ENCODE measurements at places on chromosomes 16 and 17.
A peak's percentile ranks its signal among the peaks of the same experiment; 100 is the strongest.

DNA sequence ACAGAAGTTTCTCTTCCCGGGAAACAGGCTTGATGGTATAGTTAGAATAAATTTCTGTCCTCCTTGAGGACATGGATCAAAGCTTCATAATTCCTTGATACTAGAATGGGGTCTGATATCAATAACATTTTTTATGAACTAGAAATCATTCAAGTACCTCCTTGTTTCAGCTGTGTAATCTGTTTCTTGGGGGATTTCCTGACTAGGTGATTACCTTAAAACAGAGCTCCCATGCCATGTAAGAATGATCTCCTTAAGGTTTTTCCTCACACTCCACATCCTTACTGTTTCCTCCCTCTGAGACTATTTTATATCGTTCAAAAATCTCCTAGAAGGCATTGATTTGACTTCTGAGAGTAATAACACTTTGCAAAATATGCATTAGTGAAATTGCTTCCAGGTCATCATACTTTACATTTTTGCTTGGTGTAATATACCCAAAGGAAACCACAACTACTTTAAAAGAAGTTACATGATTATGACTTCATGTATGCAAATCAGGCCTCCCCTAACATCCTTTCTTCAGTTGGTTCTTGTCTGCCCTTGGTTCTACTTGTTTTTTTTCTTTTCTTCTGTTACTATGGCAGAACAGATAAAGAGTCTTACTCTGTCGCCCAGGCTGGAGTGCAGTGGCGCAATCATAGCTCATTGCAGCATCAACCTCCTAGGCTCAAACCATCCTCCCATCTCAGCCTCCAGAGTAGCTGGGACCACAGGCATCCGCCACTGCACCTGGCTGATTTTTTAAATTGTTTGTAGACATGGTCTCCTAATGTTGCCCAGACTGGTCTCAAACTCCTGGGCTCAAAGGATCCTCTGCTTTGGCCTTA, 388.8 kb downstream of the ZFHX3 start:
- DNase-seq, result no peak

GRCh38 chr17:60284709-60285108, 107.2 kb downstream of the USP32 start:
- no peak for DNase-seq

- no peak for DNase-seq
These were observed 53.3 kb upstream of the LYRM9 start for GRCh38 chr17:27946513-27946912.

- DNase-seq, result no peak
These were observed 5.7 kb upstream of the MYO1C start for GRCh38 chr17:1498233-1498632.

DNA sequence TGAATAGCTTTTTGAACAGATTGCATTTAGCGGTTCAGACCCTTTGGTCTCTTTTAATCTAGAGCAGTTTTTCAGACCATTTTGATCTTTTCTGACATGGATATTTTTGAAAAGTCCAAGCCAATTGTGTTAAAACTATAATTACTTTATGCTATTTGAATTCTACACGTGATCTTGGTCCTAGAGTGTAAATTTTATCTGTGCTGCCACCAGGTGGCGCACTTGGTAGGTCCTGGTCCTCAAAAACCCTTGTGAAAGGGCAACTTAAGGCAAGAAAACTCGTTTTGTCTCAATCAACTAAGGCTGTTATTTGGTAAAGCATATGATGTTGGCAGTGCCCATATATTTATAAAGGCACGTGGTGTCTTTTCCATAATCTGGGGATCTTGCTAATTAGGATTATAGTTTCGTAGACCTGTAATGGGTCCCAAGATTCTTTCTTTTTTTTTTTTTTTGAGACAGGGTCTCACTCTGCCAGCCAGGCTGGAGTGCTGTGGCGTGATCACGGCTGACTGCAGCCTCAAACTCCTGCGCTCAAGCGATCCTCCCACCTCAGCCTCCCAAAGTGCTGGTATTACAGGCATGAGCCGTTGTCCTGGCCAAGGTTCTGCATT, 43.9 kb upstream of the TEX2 start:
- peak; percentile 25 for DNase-seq

GRCh38 chr16:67942200-67942509, 1.8 kb downstream of the LCAT start:
- no peak for DNase-seq

GRCh38 chr16:75445298-75445697, 12.0 kb upstream of the CFDP1 start:
- DNase-seq, result no peak

DNA sequence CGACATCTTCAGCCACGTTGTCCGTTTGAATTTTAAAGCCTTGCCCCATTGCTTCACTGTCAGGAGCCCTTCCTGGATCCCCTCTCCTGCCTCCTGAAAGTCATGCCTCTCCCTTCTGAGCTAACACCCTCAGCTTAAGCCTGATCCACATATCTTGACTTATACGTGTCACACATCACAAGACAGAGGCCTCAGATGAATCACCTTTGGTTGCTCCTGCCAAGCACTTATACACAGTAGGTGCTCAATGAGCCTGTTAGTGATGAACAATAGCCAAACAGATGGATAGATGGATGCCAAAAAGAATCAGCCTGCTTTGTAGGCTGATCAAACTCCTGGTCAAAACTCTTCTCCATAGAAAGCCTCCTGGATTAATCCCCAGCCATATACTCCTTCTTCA, 31.8 kb downstream of the PITPNM3 start:
- DNase-seq, result no peak

- DNase-seq, result no peak
These were observed 28.4 kb upstream of the NPTX1 start for GRCh38 chr17:80504686-80505413.

GRCh38 chr17:48636177-48637018, 10.2 kb upstream of the HOXB9 start:
- peak; percentile 21 for DNase-seq

DNA sequence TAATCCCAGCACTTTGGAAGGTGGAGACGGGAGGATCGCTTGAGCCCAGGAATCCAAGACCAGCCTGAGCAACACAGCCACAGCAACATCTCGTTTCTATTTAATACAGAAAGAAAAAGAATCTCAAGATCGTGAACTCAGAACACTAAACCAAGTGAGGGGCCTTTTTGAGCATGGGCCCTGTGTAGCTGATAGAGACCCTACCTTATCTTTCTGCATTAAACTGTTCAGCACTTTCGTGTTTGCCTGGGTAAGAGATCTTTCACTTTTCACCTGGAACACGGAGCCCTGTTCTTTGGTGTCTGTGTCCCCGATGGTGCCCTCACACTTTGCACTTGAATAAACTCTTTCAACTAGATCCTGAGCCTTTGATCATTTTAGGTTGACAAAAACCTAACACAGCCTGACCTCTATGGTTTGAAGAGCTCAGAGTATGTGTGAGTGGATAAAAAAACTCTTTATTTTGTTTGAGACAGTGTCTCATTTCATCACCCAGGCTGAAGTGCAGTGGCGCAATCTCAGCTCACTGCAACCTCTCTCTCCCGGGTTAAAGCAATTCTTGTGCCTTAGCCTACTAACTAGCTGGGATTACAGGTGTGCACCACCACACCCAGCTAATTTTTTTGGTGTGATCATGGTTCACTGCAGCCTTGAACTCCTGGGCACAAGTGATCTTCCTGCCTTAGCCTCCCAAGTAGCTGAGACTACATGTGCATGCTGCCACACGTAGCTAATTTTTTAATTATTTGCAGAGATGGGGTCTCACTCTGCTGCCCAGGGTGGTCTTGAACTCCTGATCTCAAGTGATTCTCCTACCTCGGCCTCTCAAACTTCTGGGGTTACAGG, 83.8 kb upstream of the GRIN2A start:
- no peak for DNase-seq

GRCh38 chr16:81437865-81438264, 6.7 kb upstream of the CMIP start:
- no peak for DNase-seq

DNA sequence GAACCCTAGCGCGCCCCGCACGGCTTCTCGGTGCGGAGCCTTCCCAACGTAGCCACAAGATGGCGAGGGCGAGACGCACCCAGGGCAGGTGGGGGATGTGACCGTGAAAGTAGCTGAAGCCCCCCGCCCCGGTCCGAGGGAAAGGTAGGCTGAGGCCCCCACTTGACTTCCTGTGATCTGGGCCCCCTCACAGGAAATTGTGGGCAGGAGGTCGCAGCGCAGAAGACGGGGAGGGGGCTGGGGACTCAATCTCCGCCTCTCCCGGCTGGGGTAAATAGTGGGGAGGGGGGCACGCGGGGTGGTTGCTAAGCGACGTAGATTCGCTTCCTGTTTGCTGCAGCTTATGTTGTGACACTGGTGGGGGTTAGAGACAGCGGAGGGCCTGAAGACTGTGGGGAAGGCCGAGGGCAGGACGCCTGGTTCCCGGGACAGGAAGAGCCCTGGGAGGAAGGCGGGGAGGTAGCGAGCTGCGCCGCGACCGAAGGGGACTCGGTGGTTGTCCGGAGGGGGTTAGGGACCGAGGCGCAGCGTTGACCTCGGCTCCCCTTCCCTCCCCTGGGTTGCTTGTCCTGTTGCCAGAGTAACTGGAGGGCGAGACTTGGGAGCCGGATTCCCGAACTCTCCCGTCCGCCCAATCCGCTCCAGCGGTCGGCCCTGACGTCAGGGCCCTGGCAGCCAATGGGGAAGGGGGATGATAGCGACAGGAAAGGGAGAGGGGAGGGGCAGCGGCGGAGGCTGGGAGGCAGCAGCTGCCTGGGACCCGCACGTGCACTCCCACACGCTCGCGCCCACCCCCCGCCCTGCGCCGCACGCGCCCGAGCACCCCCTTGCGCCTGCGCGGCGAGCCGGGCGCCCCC, 1.2 kb downstream of the KDM6B start:
- peak; percentile 78 for DNase-seq

- DNase-seq, result no peak
These were observed 83.3 kb downstream of the C16orf95 start for GRCh38 chr16:87233928-87234327.

DNA sequence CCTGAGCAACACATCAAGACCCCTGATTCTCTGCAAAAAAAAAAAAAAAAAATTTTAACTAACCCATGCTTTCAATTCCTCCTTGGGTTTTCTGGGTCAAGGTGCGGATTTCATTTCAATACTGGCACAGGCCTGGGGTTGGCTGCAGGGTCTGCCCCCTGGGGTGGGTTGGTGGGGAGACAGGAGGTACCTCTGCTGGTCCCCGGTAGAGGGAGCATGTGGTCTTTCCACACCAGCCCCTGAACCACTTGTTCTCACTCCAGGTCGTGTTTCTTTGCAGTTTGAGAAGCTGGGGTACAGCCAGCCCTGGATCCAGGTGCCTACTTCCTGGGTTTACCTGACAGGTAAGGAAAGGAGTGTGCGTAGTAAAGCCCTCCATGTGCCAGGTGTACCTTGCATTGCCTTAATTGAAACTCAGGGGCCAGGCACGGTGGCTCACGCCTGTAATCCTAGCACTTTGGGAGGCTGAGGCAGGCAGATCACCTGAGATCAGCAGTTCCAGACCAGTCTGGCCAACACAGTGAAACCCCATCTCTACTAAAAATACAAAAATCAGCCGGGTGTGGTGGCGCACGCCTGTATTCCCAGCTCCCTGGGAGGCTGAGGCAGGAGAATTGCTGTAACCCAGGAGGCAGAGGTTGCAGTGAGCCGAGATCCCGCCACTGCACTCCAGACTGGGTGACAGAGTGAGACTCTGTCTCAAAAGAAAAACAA, 21.8 kb downstream of the SDR42E2 start:
- DNase-seq, result no peak

DNA sequence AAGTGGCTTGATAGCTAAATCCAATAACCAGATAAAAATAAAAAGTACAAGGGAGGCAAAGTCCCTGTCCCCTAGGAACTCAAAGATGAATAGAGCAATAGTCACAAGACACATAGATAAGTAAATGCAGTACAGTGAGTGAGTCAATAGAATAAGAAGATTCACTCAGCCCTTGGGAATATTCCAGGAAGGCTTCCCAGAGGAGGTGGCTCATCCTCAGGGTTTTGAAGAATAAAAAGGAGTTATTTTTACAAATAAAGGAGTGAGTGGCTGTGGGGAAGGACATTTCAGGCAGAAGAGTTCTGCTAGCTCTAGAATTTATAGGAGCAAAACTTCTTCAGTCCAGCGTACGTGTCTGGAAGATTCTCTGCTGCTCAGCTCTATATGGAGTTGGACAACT, 177.4 kb upstream of the SDK2 start:
- no peak for DNase-seq

DNA sequence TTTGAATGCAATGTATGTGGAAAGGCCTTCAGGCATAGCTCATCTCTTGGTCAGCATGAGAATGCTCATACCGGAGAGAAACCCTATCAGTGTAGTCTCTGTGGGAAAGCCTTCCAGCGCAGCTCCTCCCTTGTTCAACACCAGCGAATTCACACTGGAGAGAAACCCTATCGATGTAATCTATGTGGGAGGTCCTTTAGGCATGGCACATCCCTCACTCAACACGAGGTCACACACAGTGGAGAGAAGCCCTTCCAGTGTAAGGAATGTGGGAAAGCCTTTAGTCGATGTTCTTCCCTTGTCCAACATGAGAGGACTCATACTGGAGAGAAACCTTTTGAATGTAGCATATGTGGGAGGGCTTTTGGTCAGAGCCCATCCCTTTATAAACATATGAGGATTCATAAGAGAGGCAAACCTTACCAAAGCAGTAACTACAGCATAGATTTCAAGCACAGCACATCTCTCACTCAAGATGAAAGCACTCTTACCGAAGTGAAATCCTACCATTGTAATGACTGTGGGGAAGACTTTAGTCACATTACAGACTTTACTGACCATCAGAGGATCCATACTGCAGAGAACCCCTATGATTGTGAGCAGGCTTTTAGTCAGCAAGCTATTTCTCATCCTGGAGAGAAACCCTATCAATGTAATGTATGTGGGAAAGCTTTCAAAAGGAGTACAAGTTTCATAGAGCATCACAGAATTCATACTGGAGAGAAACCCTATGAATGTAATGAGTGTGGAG, 24.7 kb downstream of the ZFP90 start:
- DNase-seq, result no peak

- DNase-seq, result no peak
These were observed 178.3 kb downstream of the MRTFB start for GRCh38 chr16:14249291-14250032.

DNA sequence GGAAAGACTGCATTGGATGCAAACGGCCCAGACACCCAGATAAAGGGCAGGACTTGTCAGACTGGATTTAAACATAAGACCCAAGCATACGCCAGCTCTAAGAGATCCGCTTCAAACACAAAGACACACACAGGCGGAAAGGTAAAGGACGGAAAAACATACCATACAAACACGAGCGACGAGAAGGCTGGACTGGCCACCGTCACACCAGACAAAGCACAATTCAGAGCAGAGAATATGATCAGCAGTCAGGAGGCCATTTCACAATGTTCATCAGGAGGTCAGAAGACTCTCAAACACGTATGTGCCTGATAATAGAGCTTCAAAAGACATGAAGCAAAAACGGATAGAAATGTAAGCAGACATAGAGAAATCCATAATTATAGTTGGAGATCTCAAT, 84.9 kb upstream of the GNG13 start:
- DNase-seq, result no peak

DNA sequence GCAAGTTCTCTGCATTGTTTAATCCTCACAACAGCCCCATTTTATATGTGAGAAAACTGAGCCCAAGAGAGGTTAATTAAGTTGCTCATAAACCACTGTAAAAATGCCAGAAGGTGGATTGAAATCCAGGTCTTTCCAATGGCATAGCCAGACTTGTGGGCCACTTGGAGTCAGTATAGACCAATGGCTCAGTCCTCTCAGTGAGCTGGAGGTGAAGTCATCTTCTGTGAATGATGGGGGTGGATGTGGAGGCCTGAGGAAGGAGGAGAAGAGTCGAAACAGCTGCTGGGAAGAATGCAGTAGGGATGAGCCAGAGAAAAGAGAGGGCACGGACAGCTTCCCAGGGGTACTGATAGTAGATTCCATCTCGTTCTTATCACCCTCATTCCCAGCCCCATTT, 213.4 kb downstream of the SOX9 start:
- DNase-seq, result no peak

Measured in activated CD4-positive, CD25-positive, alpha-beta regulatory T cell (primary cell).